ENCODE measurements at places on chromosomes 11 and 22.

DNA sequence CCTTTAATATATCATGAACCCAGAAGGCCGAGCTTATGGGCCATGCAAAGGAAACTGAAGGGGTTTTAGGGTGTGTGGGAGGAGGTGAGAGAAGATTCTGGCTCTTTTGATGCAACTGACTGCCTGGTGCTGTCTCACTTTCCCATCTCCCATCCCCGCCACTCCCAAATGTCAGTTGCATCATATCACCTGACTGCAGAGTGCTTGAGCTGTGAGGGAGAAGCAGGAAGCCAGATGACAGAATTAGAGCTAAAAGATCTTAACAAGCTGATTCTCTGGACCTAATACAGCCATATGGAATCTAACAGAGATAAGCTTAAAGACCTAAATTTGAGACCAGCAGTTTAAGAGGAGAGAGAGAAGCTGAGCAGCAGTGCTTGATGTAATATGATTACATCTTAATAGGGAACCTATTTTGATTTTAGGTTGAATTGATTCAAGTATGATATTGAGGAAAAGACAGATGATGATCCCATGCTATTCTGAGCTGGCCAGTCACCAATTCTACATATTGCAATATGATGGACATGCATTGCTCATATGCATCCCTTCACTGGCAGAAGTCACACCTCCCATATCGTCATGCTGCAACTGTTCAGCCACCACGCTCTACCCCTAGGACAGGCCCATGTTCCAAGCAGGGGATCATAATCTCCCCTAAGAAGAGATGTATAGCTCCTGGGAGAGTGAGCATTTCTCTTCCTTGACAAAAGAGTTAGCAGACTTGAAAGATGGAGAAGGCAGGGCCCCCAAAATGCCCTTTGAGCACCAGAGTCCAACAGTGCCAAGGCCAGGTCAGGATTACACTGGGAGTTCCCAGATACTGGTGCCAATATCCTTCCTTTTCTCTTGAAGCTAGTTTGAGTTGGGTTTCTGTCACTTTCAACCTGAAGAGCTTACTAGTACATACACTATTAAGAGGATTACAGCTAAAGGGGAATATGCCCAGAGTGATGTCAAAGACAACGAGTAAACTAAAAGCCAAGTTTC, 44.9 kb downstream of the PLEKHA7 start:
- no peak for DNase-seq

DNA sequence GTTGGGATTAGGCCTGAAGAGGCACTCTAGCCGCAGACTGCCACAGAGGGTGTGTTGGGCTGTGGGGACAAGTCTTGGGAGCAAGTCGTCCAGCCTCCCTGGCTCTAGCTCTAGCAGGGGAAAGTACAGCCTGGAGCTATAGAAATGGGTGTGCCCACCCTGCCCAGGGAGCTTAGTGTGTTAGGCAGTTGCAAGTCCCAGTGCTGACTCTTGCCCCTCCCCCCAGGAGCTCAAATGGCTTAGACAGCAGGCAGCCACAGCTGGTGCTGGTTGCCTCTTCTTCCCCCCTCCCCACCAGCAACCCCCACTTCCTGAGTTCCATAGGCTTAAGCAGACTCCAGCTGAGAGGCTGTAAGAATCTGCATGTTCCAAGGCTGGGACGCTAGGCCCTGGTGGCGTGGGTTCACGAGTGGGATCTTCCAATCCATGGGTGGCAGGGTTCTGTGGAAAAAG, 61.2 kb downstream of the GUCY1A2 start:
- no peak for DNase-seq

- DNase-seq: no peak
Observed at GRCh38 chr22:44658311-44658953, 43.6 kb upstream of the PRR5 start.

GRCh38 chr11:72294616-72295395, 50.8 kb upstream of the PHOX2A start:
- no peak for DNase-seq

- no peak for DNase-seq
Observed at GRCh38 chr22:27866135-27867084, 52.6 kb downstream of the PITPNB start.
